Activated naive CD8-positive, alpha-beta T cell treated with anti-CD3 and anti-CD28 coated beads, Interleukin-2, amount 10 ng/mL, durations not matched to agents 7 days and 5 days (primary cell): ENCODE measurements at places on chromosomes 1 and 21. TPM values are rescaled to one million over a fixed set of nuclear protein-coding genes. Genes with fewer than 3 reads are reported as not detected.
A peak's percentile ranks its signal among the peaks of the same experiment; 100 is the strongest.

GRCh38 chr1:53576866-53577760 is 117.9 kb downstream of the DMRTB1 start:
- peak; percentile 15 for DNase-seq

DNA sequence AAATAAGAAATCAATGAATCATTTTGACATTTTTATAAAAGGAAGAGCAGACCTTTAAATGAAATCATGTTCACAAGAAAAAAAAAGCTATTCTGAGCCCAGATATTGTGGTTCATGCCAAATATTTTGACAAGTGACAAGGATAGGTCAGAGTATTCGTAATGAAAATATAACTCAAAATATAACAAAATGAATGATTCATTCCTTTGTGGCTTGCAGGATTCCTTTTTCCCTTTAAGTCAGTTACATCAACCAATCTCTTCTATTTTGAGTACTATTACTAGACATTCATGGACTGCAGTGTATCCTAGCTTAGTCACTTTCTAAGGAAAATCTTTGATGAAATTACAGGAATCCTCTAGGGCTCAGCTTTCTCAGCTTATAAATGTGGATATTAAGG is 188.7 kb downstream of the COL11A1 start:
- DNase-seq: no peak

DNA sequence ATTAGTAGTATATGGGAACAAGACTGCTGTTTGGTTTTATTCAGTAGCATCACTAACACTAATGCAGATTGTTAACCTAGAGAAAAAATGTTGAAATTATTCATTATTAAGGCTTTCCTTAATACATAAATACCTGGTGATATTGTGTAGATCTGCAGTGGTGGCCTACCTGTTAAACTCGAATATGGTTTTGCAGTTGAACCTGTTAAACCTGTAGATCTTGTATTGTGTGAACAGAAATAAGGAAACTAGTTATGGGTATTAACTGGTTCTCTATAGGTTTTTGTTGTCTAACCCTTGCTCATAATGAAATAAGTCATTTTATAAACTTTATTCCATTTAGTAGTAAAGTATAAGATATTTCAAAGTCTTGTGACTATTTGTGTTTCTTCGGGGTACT is 23.9 kb downstream of the PKN2 start:
- no peak for DNase-seq

The OR10X1 gene
- not detected for total RNA-seq

GRCh38 chr1:31830065-31830464 is 14.2 kb upstream of the SPOCD1 start:
- no peak for DNase-seq

DNA sequence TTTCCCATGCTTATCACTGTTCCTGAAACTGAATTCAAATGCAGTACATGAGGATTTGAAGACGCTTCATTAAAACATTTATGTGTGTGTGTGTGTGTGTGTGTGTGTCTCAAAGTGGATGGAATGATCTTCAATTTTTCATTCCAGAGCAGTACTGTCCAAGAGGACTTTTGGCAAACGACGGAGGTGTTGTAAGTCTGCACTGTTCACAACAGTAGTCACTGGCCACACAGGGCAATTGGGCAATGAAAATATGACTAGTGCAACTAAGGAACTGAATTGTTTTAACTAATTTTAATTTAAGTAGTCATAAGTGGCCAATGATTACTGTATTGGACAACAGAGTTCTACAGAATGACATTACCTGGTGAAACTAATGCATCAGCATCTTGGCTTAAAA is 5.0 kb downstream of the TAF5L start:
- no peak for DNase-seq
